Stimulated activated CD4-positive, alpha-beta T cell treated with anti-CD3 and anti-CD28 coated beads, Interleukin-4, amount 100 ng/mL, for 4 hours (primary cell): ENCODE measurements at places on chromosomes 16 and 17.

- DNase-seq, result no peak
Measured at GRCh38 chr17:82804442-82805191, 35.2 kb downstream of the ZNF750 start.

DNA sequence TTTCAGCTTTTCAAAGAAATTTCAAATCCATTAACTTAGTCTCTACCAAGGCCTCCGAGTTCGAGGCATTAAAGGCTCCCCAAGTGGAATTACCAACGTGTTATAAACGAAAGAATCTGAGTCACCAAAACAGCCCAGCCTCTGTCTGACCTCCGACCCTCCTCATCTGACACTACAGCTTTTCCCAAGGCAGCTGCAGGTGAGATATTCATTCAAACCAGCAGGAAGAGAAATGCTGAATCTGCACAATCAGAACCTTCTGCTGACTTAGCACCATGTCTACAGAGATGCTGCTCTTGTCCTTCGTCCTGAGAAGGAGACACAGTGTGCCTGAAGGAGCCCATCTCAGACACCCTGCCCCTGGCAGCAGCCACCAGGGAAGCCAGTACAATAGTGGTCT, 30.5 kb downstream of the GRIN2A start:
- no peak for DNase-seq

GRCh38 chr17:66667491-66668030, 167.4 kb upstream of the CACNG5 start:
- DNase-seq, result peak; percentile 48

DNA sequence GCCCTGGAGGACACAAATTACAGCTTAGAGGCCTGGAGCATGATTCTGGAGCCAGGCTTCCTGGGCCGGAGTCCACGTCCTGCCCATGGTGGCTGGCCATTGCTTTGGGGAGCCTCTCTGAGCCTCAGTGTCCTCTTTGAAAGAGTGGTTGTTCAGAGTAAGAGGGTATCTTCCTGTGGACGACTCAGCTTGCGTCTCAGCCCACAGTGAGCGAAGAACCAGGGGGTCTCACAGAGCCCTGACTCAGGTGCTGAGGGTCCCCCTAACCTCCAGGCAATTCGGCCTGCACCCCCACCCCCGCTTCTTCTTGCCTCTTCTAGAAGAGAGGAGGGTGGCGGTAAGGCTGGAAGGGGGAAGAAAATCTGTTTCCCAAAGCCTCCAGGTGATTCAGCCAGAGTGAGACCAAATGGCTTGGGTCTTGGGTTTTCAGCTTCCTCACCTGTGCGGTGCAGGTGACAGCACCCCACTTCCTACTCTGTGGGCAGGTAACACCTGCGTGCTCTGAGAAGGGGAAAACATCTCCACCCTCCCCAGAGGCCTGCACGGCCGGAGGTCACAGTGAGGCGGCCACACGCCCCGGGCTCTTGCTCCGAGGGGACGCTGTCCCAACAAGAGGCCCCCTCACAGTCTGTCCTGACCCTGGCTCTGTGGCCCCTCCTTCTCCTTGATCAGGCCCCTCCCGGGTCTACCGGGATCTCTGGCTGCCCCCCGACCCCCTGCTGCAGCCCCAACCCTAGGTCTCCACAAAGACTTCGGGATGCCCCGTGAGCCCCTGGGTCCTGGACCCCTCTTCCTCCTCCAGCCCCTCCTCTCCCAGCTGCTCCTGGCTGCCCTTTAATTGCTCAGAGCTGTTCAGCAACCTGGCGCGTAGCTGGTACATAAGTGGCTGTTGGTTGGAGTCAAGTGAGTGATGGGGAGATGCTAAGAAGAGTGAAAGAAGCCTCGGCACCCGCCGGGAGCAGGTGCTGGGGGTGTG, 119.2 kb downstream of the METRNL start:
- DNase-seq, result no peak

- no peak for DNase-seq
Measured at GRCh38 chr16:18018376-18018775, 318.2 kb downstream of the NPIPA8 start.

GRCh38 chr16:81678326-81679095, 100.6 kb upstream of the PLCG2 start:
- no peak for DNase-seq

GRCh38 chr16:81817296-81817695, 38.2 kb downstream of the PLCG2 start:
- no peak for DNase-seq

DNA sequence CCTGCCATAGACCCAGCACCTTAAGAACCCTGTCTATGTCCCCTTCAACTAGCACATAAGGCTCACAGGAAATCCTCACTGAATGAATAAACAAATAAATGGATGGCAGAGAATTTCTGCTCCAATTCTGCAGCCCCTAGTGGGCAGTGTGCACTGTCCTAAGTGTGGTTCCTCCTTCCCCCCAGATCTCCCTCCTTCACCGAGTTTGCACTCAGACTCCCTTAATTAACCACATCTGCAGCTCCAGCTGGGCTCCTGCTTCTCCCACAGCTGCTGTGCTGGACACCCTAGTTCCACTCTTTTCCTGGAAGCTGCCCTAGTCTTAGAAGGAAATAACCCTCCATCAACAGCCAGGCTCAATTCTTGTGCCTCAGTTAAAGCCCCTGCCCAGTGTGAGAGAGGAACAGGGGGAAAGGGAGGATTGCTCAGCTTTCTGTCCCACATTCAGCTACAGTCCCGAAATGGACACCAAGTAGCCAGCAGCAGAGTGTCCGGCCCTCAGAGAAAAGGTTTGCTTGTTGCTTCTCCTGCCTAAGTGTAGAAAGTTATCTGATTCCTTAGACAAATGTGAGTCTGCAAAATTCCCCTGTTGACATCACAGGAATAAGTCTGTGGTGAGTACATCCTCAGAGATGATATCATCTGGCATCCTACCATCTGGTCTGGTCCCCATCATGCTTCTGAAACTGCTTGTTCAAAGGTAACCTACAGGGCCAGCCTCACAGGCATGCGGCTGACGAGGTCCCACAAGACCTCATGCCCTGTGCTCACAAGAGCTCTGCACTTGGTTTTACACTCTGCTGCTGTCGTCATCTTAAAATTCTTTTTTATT, 12.3 kb downstream of the LRRC3C start:
- DNase-seq, result peak; percentile 21

GRCh38 chr17:7413346-7413985, 5.8 kb downstream of the NLGN2 start:
- no peak for DNase-seq

- no peak for DNase-seq
Measured at GRCh38 chr16:29198731-29199521, 207.6 kb downstream of the NPIPB11 start.

DNA sequence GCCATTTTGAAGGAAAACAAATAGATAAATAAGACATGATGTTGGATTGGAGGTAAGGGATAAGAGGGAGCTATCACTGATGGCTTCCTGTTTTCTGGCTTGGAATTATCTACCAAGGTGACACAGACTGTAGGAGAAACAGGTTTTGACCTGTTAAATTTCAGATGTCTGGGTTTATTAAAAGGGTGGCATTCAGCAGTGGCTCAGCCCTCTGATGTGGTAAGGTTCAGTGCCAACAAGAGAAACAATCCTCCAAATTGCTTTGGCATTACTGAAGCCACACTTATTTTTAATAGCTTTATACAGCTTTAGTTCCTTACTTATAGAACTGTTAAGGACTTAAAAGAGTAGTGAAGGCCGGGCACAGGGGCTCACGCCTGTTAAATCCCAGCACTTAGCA, 37.0 kb upstream of the AKAP1 start:
- no peak for DNase-seq

GRCh38 chr17:4001048-4001590, 36.9 kb upstream of the ATP2A3 start:
- no peak for DNase-seq

DNA sequence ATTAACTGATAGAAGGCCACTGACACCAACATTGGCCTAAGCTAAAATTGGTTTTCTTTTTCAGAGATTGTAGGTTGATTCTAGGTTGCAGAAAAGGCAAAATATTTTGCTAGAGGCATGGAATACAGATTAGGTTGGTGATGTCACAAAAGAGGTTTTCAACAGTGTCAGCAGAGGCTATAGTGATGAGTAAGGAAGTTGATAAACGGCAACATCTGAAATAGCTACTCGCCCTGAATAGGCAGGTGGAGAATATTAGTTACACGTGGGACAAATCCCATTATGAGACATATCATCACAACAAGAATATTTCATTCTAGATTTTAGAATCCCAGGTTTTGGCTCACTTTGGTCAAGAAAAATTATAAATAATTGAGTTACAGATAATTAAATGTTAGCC, 1.5 kb upstream of the TOM1L1 start:
- no peak for DNase-seq

GRCh38 chr17:42354956-42355843, 33.0 kb downstream of the STAT3 start:
- no peak for DNase-seq

DNA sequence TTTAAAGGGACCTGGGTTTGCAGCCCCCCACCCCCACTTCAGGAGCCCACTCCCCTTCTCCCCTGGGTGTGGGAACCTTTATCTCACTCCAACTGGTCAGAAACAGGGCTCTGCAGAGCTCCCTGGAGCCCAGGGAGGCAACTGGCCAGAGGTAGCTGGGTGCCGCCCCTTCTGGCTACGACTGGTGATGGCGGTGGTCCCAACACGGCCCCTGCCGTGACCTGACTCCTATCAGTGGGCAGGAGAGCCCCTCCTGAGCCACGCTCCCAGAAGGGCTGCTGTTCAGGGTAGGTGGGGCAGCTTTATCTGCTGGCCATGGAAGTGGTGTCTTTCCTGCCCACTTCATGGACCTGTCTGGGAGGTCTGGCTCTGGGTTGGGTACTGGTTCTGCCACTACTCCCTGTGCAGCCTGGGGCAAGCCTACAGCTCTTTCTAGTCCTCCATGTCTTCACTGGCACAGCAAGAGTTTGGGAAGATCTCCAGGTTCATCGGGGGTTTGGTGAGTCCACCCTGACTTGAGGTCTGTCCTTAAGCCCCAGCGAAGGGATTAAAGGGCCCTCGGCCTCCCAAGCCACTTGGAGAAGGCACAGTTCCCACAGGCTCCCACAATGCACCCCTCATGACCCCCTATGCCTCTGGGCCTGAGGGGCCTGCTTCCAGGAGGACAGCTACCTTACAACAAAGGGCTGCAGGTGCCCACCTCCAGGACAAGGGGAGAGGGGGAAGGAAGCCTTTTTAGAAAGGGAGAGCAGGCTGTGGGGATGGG, 5.5 kb upstream of the SREBF1 start:
- DNase-seq, result no peak

DNA sequence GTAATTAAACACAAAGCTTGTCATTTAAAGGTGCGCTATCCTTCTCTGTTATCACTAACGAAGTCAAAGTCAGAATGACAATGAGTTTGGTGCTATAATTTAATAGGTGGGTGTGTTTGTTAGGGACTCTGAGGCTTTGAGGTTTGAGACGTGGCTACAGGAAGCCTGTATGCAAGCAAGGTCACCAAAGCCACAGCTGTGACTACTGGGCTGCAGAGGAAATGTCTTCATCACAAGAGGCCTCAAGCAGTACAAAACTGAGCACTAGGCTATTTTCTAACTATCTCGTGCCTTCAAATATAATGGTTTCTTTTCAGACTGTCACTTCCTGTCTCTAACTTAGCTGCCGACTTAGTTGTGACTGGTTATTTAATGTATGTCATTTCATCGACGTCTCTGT, 141.2 kb downstream of the AATF start:
- DNase-seq, result peak; percentile 22

- DNase-seq, result no peak
Measured at GRCh38 chr17:15475631-15476354, 8.4 kb upstream of the CDRT4 start.

GRCh38 chr16:7577588-7577987, 244.9 kb downstream of the RBFOX1 start:
- no peak for DNase-seq

- no peak for DNase-seq
Measured at GRCh38 chr17:11825572-11826209, 171.6 kb downstream of the ZNF18 start.

DNA sequence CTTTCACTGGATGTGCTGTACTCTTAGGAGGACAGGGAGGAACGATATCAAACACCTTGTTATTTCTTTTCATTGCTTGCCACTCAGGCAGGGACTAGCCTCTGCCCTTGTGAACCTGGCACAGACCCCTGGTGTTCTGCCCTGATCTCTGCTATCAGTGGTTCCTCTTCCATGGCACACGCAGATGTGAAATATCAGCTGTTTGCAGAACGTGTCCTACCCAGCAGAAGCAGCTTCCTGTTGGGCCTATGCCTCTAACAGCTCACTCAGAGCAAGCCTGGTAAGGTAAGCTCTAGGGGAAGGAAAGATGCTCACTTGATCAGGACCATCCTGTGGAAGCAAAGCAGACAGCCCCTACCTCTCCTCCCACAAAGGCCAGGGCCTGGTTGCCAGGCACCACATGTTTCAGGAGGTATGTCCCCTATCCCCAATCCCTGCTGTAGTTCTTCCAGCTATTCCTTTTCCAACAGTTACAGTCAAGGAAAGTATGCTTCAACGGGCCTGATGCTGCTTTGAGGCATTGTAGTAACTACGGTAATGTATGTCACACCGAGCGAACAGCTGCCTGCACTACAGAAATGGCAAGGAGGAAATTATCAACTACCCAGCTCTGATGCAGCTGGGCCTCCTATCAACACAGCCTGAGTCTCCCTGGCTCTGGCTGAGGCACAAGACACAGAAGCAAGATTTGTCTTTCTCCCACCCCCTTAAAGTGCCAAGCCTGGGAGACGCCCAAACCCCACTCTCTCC, 41.3 kb upstream of the GFOD2 start:
- DNase-seq, result no peak

GRCh38 chr17:76868176-76868668, at the start of gene MGAT5B:
Gene MGAT5B (plus strand): TSS chr17:76868404. CDS start chr17:76869030, 626 bp downstream.
- DNase-seq, result peak; percentile 67

GRCh38 chr16:68040506-68041288, 17.6 kb downstream of the DUS2 start:
- DNase-seq, result peak; percentile 86
